ENCODE measurements at places on chromosomes 5 and 9.

DNA sequence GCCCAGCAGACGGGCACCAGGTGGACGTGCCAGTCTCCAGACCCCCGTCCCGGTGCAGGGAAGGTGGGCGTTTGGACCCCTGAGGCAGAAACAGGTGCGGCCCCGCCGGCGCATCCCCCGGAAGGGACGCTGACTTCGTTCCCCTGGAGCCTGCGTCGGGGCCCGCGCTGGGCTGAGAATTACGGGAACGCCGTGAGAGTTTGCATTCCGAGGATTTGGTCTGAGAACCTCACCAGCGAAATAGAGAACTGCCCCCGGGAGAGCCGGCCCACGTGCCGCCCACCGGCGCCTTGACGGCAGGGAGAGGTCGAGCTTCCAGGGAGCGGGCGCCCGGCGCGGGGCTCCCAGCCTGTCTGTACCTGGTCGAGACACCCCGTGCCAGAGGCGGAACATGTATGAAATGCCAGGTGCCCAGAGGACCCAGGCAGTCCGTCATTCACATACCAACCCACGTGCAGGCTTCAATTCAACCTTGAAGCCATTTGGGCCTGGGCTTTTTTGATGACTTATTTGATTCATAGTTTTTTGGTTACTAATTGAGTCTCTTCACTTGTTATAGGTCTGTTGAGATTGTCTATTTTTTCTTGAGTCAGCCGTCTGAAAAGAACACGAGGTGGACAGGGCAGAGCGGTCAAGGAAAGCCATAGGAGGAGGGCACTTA is 877 bp upstream of the CAMSAP1 start:
- DNase-seq: peak; percentile 72

- DNase-seq: no peak
These were observed 8.3 kb downstream of the GRIN1 start for GRCh38 chr9:137147091-137147792.

DNA sequence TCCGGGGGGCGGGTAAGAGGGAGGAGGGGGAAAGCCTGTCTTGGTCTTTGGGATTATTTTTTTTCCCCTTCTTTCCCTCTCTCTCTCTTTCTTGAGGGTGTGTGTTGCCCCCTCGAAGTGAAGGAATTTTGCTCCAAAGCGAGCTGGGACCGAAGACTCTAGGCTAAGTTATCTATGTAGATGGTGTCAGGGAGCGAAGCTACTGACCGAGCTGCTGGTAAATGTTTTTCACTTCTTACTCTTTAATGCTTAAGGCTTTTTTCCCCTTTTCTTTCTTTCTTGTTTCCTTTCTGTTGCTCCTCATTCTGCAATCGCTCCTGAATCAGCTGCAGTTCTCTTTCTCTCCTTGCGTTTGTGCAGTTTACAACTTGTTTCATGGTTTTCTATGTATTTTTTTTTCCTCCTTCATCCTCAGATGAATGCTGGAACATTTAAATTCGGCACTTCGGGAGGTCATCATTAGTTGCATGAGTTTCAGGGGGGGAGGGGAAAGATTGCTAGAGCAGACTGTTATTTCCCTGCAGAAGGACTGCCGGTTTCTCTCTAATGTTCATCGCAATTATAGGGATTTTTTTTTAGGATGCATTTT is 1312.0 kb upstream of the WWC1 start:
- no peak for DNase-seq

DNA sequence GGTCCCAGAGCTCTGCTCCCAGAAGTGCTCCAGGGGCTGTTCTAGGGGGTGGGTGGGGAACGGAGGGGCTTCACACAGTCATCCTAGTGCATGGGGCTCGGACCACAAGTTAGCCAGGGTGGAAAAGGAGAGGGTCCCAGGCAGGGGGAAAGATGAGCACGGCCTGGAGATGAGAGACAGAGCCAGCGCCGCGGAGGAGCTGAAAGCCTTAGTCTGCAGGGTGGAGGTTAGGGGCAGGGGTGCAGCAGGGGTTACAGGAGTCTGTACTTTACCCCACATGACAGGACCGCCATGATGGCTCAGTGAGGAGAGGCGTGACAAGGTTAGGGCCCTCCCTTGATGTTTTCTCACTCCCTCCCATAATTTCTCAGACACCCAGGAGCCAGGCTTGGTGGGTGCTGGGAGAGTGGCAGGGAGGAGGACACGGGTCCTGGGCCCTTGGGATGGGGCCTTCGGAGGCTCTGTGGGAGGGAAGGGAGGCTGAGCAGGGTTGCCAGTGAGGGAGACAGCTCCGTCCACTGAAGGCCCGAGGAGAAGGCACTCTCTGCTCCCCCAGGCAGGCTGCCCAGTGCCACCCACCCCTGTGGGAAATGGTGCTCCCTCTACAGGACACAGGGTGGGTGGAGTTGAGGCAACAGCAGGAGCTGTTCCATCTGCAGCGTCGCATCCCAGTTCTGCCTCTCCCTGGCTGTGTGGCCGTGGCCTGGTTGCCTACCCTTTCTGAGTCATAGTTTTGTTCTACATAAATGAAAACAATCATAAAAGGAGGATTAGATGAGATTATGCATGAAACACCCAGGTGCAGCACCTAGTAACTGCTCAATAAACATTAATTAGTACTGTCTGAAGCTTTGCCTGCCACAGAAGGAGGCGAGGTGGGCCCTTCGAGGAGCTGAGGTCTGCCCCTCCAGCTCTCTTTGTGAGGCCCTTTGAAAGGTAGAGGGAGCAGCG is 66.2 kb downstream of the NDST1 start:
- DNase-seq: peak; percentile 70

DNA sequence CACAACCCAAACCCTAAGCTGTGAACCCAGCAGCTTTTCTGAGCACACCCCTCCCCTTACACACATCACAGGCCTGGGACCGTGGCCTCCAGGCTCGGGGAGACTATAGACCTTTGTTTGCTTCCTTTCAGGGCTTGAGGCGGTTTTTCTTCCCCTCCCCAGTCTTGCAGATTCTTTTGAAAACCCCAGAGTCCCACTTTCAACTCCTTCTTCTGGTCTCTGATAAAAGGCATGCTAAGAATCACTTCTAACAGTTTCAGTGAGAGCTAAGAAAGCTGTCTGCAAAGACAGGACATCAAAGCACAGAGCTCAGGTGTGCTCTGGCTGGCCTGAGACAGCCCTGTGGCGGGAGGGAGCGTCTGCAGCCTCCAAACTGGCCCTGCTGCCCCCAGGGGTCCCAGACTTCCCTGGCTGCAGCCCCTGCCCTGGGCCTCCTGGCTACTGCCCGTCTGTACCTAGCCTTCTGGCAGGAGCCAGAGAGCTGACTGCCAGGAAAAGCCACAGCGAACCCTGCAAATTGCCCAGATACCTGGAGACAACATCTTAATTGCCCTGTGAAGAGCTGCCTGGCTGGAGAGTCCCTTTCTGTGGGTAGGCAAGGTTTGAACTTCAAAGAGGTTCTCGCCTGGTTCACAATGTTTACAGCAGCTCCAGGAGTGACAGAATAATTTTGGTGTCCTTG is 138.9 kb downstream of the GADD45G start:
- DNase-seq: peak; percentile 91

- no peak for DNase-seq
These were observed 1293.7 kb upstream of the C9orf72 start for GRCh38 chr9:28866951-28867350.

DNA sequence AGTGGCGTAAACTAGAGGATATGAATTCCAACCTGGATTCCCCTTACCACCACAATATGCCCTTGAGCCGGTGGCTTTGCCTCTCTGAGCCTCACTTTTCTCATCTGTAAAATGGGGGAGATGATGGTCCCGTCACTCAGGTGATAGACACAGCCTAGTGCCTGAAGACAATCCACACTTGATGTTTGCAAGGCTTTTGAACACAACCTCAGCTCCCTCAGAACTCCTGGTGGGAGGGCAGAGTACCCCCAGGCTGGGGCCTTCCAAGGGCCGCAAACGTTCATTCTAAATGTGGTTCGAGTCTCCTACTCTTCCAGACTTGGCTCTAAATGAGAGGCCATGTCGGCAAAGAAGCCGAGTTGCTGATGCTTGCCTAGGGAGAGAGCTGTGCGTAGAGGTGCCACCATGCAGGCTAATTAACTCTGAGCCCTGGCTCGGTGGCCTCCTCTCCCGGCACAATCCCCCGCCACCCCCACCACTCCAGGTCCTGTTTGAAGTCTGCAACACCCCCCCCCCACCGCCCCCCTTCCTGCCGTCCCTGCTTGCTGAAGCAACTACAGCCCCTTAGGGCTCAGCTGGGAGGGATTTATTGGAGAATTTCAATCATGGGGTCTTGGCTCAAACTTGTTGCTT is 97.7 kb upstream of the LMX1B start:
- DNase-seq: no peak

- peak; percentile 57 for DNase-seq
These were observed 7.1 kb downstream of the ANP32B start for GRCh38 chr9:97990259-97990658.

- no peak for DNase-seq
These were observed 8.6 kb downstream of the SLC45A2 start for GRCh38 chr5:33975852-33976251.

- no peak for DNase-seq
These were observed 77.4 kb downstream of the KIAA0825 start for GRCh38 chr5:94540856-94541494.
